ENCODE measurements at places on chromosomes 11 and 22.

GRCh38 chr22:39267974-39268373, 23.2 kb upstream of the PDGFB start:
- H3K4me1 ChIP-seq = no peaks in the 10 kb centered on the region
- H3K27ac ChIP-seq = no peak overlapping the region
- H3K36me3 ChIP-seq = no peaks in the 10 kb centered on the region
- H3K27me3 ChIP-seq = no peaks in the 10 kb centered on the region
- H3K4me3 ChIP-seq = no peak overlapping the region

DNA sequence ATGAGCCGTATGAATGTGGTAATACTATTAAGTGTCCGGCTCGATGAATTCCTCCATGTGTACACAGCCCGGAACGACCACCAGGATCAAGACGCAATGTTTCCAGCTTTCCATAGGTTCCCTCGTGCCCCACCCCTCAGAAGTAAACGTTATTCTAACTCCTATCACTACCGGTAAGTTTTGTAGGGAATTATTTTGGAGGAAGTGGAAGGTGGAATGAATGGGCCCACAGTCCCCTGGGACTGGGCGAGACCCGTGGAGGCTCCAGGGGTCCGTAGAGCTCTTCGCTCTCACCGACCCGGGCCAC, 720 bp upstream of the FAR1 start:
- H3K4me1 ChIP-seq = peaks cover 2% of the 10 kb centered on the region
- no peak overlapping the region for H3K27ac ChIP-seq

DNA sequence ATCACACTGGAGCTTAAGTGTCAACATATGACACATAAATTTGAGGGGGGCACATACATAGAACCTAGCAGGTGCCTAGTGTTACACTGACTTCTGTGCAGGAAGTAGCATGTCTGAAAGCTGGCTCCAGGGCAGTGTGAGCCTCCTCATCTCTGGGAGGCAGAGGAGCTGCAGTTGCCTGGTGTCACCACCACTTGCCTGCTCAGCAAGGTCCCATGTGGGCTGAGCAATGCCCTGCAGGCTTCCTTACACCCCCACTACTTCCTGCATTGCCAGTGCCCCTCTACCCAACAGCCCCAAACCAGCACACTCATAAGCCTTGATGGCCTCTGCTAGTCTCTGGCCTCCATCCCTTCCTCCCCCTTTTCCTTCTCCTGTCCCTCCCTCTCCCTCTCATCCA, 165.8 kb downstream of the BUD13 start:
- no peak overlapping the region for H3K4me3 ChIP-seq
- DNase-seq = no peak
- no peaks in the 10 kb centered on the region for H3K4me1 ChIP-seq
- no peaks in the 10 kb centered on the region for H3K36me3 ChIP-seq
- H3K27me3 ChIP-seq = no peaks in the 10 kb centered on the region

GRCh38 chr11:68582416-68583040, 101.8 kb upstream of the GAL start:
- no peak overlapping the region for H3K27ac ChIP-seq
- no peaks in the 10 kb centered on the region for H3K4me1 ChIP-seq
- peaks cover 7% of the 10 kb centered on the region for H3K36me3 ChIP-seq
- H3K4me3 ChIP-seq = no peak overlapping the region

GRCh38 chr11:41861838-41862237, 402.4 kb upstream of the LRRC4C start:
- H3K27me3 ChIP-seq = no peaks in the 10 kb centered on the region
- no peaks in the 10 kb centered on the region for H3K36me3 ChIP-seq
- no peak overlapping the region for H3K4me3 ChIP-seq
- no peak overlapping the region for H3K27ac ChIP-seq

GRCh38 chr11:15569305-15570025, 454.7 kb downstream of the INSC start:
- H3K4me3 ChIP-seq = no peak overlapping the region
- no peaks in the 10 kb centered on the region for H3K4me1 ChIP-seq
- H3K27ac ChIP-seq = no peak overlapping the region
- H3K27me3 ChIP-seq = no peaks in the 10 kb centered on the region

- H3K27ac ChIP-seq = no peak overlapping the region
- no peak overlapping the region for H3K4me3 ChIP-seq
- no peaks in the 10 kb centered on the region for H3K36me3 ChIP-seq
- H3K27me3 ChIP-seq = peaks cover 3% of the 10 kb centered on the region
- no peak for DNase-seq
These were observed 163.8 kb downstream of the FAT3 start for GRCh38 chr11:92388380-92388779.

DNA sequence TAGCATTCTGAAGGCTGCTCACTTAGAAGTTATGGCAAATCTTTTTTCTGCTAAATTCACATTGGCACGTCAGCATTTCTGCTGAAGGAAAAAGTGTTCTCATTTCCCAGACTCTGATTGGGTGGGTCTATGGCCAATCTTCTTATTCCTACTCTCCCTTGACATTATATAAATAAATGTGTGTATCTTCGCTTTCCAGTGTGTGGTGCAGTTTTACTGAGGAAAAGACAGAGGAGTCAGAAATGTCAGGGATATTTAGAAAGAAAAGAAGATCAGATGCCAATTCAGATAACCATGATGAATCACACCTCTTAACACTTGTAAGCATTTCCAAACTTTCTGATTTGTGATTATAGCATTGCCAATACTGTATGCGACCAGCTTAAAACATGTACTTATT, 3.2 kb upstream of the BDNF start:
- H3K36me3 ChIP-seq = no peaks in the 10 kb centered on the region
- no peaks in the 10 kb centered on the region for H3K27me3 ChIP-seq
- no peak overlapping the region for H3K4me3 ChIP-seq
- no peak overlapping the region for H3K27ac ChIP-seq
- H3K4me1 ChIP-seq = peaks cover 31% of the 10 kb centered on the region

- H3K4me1 ChIP-seq = peaks cover 16% of the 10 kb centered on the region
- no peak for DNase-seq
- H3K27ac ChIP-seq = no peak overlapping the region
- H3K27me3 ChIP-seq = no peaks in the 10 kb centered on the region
These were observed 13.7 kb downstream of the ELF5 start for GRCh38 chr11:34499719-34500500.

- no peaks in the 10 kb centered on the region for H3K36me3 ChIP-seq
- no peak overlapping the region for H3K4me3 ChIP-seq
- no peak for DNase-seq
- H3K27me3 ChIP-seq = no peaks in the 10 kb centered on the region
These were observed 627.0 kb downstream of the KCNA4 start for GRCh38 chr11:29389793-29390192.

DNA sequence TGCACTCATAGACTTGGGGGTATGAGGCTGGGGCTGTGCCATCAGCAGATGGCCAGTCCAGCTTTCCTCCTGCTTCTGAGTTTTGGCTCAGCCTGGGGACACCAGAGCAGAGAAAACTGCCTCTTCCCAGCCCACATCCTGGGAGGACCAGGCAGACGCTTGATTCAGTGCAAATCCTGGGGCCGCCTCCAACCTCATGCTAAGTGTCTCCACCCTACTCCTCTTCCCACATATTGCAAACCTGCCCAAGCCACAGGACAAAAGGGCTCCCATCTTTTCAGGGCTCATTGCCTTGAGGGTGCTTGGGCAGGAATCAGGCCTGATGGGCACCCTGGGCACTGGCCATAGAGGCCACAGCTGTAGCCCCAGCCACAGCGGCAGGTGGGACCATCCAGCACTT, 79.7 kb upstream of the SHANK2 start:
- no peak overlapping the region for H3K4me3 ChIP-seq
- H3K27ac ChIP-seq = no peak overlapping the region
- no peak for DNase-seq
- no peaks in the 10 kb centered on the region for H3K4me1 ChIP-seq

- no peak overlapping the region for H3K27ac ChIP-seq
- H3K4me3 ChIP-seq = no peak overlapping the region
- no peaks in the 10 kb centered on the region for H3K4me1 ChIP-seq
These were observed 33.1 kb upstream of the TSPAN18 start for GRCh38 chr11:44693654-44694119.

DNA sequence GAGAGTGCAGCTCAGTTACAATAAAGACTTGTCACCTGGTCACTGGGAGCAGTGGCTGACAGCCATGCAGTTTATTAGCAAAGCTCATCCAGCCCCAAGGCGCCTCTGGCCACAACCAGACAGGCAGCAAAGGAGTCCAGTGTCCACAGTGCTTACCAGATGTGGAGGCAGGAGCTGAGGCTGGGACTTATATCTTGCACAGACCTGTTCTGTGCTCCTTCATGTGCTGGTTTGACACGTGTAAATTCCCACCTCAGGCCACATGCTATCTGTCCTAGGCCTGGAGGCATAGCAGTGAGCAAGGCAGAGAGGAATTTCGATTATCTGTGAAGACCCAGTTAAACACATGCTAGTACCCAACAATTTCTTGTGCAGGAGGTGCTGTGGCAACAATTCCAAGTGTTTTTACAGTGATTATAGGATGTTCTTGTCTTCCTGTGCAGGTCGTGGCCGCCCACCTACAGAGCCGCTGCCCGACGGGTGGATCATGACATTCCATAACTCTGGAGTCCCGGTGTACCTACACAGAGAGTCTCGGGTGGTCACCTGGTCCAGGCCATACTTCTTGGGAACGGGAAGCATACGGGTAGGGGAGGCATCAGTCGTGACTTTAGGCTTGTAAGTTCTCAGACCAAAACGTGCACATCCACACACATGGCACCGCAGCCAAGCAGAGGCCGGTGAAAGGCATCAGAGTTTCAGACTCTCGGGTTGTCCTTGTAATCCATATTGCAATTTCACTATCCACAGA, 9.4 kb downstream of the DGCR8 start:
- peaks cover 47% of the 10 kb centered on the region for H3K36me3 ChIP-seq
- H3K27ac ChIP-seq = no peak overlapping the region
- H3K4me3 ChIP-seq = no peak overlapping the region
- no peaks in the 10 kb centered on the region for H3K27me3 ChIP-seq
- DNase-seq = no peak

- H3K36me3 ChIP-seq = no peaks in the 10 kb centered on the region
- no peak for DNase-seq
- H3K27ac ChIP-seq = no peak overlapping the region
These were observed 157.0 kb downstream of the GRIK4 start for GRCh38 chr11:120668537-120668936.

DNA sequence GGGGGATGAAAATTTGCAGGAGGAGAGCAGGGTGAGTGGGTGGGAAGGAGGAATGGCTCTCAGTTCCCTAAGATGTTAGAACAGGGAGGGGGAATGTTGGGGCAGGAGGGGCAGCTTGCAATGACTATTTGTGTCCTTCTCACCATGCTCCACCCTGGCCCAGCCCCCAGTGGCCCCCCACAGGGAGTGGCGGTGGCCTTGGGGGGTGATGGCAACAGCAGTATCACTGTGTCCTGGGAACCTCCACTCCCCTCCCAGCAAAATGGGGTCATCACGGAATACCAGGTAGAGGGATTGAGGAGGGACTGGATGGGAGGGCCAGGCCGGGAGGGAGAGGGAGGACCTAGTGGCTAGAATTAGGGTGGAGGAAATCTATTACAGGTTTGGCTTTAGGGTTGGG, 10.2 kb downstream of the ROBO3 start:
- no peak overlapping the region for H3K27ac ChIP-seq
- peaks cover 3% of the 10 kb centered on the region for H3K27me3 ChIP-seq
- H3K4me1 ChIP-seq = no peaks in the 10 kb centered on the region
- no peak overlapping the region for H3K4me3 ChIP-seq

DNA sequence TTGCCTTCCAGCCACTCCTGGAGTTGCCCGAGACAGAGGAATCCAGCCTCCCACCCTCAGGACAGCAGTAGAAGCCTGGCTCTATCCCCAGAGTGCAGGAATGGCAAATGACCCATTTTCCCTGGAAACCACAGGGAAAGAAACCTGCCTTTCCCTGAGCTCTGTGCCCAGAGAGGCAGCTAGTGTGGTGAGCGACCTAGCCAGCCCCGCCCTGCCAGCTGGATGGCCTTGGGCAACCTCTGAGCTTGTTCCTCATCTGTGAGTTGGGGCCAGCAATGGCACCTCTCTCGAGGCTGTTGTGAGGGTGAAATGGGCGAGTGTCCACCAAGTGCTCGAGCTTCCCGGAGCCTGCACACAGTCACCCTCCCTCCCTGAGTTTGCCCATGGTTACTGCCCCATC, 3.7 kb downstream of the OMP start:
- no peak overlapping the region for H3K27ac ChIP-seq
- H3K36me3 ChIP-seq = peaks cover 3% of the 10 kb centered on the region
- peaks cover 49% of the 10 kb centered on the region for H3K4me1 ChIP-seq
- DNase-seq = no peak

DNA sequence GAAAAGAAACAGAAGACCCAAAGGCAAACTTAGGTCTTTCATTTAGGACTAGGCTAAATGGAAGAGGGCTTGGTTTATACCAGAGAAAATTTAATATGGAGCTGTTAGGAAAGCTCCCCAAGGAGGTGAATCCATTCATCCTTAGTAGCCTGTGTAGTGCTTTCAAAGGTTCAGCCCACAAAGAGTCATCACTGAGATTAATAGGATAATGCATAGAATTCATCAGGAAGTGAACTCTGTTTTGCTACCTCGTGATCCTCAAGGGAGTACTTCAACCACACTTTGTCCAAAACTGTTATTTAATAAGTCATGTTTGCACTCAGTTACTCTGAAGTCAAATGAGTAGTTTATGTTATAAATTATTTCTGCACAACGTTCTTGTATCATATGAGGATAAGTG, 43.3 kb upstream of the MMP7 start:
- no peaks in the 10 kb centered on the region for H3K27me3 ChIP-seq
- H3K27ac ChIP-seq = no peak overlapping the region
- no peak overlapping the region for H3K4me3 ChIP-seq
- H3K36me3 ChIP-seq = no peaks in the 10 kb centered on the region

- no peak overlapping the region for H3K4me3 ChIP-seq
- no peak overlapping the region for H3K27ac ChIP-seq
- H3K36me3 ChIP-seq = no peaks in the 10 kb centered on the region
- H3K4me1 ChIP-seq = no peaks in the 10 kb centered on the region
These were observed 51.4 kb downstream of the BDNF start for GRCh38 chr11:27648840-27649239.

DNA sequence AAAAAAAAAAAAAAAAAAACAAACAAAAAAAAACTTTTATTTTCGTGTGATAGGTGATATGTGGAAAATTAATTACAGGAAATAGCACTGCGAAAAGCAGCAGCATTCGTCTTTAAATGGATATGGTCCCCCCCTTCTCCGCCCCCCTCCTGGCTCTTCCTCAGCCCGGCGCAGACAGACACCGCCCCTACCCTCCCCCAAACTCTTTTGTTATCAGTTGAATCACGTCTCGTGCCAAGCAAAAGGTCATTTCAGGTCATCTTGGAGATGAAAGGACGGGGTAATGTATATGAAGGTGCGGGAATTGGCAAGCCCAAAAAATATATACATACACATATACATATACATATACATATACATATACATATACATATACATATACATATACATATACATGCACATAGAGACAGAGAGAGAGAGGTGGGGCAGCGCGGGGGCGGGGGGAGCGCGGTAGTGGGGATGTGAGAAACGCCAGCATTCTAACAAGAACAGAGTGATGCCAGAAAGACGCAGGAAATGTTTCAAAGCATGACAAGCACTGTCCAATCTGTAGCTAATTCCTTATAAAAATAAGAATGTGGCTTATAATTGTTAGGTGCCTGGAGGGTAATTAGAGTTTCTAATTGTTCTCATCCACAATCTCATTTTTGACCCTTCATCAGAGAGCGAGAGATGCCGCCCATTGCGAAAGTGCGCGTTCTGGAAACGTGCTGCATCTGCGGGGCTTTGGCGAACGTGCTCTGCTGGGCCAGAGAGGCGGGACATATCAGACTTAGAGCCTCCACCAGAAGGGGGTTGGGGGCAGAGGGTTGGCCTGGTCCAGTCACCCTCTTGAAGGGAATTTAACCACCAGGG, 214.5 kb upstream of the UBASH3B start:
- H3K27me3 ChIP-seq = no peaks in the 10 kb centered on the region
- peak overlapping the region; percentile 72 for H3K4me3 ChIP-seq
- DNase-seq = no peak
- peak overlapping the region; percentile 71 for H3K27ac ChIP-seq

GRCh38 chr22:38230108-38230825, 28.5 kb downstream of the MAFF start:
- H3K4me1 ChIP-seq = no peaks in the 10 kb centered on the region
- no peak for DNase-seq
- H3K36me3 ChIP-seq = no peaks in the 10 kb centered on the region
- no peak overlapping the region for H3K27ac ChIP-seq
- H3K4me3 ChIP-seq = no peak overlapping the region
